Fibroblast of skin of right biceps (primary cell): ENCODE measurements at places on chromosomes 16 and 17.

- DNase-seq: no peak
Measured at GRCh38 chr17:27239046-27239445, 54.9 kb upstream of the WSB1 start.

DNA sequence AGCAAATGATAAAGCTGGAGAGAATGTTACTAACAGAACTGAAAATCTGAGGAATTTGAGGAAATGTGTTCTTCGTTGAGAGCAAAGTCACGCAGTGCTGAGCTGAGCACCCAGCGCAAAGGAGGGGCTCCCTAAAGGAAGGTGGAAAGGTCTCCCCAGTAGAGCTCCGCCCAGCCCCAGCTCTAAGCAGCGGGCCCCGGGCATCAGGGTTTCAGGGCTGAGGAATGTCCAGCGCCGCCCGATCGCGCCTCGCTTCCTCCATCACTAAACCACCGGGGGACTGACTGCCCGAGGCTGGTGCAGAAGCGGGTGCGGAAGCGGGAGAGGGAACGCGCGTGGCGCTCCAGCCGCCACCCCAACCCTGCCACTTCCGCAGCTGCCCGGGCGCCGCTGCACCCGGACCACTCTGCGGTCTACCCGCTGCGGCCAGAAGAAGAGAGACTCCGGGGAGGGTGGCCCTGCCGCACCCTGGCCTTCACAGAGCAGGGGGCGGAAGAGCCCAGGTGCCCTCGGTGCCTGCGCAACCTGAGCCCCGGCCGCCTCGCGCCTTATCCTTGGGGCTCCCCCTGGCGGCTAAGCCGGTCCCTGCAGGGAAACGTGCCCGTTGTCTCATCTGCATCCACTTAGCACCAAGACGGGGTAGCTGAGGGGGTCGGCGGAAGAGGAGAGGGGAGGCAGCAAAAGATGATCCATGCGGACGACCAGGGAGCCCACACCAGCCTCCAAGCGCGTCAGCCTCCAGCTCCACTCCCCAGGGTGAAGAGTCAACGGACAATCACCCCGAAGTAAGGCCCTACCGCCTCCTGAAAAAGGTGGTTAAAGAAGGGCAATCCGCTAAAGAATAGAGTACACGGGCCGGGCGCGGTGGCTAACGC lies 12.4 kb upstream of the GUCY2D start:
- peak; percentile 65 for DNase-seq

DNA sequence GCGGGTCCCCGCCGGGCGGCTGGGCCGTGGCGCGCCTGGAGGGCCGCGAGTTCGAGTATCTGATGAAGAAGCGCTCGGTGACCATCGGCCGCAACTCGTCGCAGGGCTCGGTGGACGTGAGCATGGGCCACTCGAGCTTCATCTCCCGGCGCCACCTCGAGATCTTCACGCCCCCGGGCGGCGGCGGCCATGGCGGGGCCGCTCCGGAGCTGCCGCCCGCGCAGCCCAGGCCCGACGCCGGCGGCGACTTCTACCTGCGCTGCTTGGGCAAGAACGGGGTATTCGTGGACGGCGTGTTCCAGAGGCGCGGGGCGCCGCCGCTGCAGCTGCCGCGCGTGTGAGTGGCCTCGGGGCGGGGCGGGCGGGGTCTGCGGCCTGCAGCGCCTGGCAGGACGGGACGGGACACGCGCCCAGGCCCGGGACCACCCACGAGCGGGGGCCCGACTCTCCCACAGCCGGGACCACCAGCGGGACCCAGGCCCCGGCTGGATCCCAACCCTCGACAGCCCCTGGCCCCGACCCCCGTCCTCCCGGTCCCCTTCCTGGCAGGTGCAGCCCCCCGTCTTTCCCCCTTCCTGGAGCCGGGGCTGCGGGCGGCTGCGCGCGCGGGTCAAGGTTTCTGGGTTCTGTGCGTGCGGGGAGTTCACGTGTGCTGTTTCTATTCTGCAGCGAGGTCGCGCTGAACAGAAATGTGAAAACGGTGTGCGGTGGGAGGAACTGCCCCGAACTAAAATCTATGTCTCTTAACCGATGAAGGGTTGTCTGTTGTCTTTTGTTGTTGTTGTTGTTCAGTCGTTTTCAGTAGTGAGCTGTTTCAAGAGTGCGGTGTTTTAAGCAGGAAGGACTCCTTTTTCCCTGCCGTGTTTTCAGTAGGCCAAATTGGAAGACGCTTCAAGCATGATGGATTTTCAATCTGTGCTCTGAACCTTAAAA lies 705 bp downstream of the FOXK2 start:
- no peak for DNase-seq

DNA sequence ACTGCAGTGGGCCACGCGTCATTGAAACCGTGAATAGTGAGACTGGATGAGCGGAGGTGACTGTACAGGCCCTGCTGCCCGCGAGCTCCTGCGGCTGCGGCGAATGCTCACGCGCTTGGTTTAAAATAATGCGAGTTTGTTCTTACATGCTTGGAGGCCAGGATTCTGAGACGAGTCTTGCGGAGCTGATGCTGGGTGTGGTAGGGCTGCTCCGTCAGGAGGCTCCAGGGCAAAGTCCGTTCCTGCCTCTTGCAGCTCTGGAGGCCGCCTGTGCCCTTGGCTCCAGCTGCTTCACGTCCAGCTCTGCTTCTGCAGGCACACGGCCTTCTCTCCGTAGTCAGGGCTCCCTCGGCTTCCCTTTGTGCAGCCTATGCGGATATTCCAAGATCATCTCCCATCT lies 9.5 kb downstream of the ACSF3 start:
- DNase-seq: no peak

DNA sequence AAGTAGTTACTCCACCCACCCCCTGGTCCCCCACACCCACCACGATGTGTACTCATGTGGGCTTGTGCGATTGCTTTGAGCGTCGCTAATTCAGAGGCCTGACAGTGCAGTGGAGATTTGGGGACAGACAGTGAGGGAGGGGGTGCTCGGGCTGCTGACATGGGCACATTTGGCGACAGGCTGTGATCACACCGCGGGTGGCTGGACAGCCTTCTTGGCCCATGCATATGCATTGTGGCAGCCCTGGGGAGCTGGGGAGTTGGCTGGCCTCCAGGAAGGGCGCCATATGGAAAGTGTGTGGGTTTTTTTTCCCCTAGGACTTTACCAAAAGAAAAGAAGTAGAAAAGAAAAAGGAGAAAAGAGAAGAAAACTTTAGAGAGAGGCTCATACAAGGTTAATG lies 275.5 kb upstream of the N4BP1 start:
- DNase-seq: no peak

DNA sequence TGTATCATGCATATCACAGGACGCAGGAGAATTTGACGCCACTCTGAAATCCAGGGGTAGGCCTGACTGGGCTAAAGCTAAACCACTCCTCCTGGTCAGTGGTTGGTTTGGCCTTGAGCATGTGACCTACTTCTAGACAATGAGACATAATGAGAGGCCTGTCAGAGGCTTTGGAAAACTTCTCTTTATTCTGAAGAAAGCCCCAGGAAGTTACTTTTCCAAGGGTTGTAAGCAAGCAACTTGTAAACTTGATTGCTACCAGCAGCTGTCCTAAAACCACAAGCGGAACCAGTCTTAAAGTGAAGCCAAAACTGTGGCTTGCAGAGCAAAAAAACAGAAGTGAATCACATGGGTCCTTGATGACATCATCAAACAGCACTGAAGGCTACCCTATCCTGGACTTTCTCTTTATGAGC lies 138.2 kb upstream of the COX10 start:
- DNase-seq: peak; percentile 44

DNA sequence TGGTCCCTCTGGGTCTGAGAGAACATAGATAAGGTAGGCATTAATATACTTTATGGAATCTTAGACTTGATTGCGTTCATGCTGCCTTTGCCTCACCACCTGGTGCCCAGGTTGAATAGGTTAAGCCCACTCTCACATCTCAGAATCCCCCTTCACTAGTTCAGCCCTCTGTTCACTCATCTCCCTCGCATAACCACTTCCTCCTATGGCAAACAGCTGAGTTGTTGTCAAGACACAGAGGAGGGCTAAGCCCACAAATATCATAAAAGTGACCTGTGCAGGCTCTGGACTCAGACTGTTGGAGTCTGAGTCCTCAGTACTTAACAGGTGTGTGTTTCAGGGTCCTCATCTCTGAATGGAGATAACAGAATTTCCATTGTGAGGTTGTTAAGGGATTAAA lies 55.7 kb downstream of the GOSR1 start:
- no peak for DNase-seq

GRCh38 chr17:82697808-82698064 lies 762 bp downstream of the RAB40B start:
- DNase-seq: no peak

DNA sequence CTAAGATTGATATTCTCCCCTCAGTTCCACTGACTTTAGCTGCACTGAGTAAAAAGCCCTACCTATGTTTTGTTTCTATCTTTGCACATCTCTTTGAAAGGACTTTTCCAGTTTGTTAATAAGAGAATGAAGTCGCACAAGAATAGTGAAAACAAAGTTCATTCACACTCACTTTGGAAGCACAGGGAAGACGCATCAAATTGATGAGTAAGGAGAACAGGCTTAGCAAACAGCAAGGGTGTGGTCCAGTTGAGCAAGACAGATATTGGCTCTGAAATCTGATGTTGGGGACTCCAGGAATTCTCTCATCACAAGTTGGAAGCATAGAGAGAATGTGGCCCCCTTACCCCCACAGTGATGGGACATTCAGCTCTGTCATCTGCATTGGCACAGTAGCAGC lies 221.3 kb downstream of the CDH11 start:
- DNase-seq: no peak

- DNase-seq: peak; percentile 27
Measured at GRCh38 chr17:8153031-8153451, 837 bp upstream of the PER1 start.

GRCh38 chr16:84366208-84366607 lies 2.1 kb upstream of the ATP2C2 start:
- DNase-seq: no peak

DNA sequence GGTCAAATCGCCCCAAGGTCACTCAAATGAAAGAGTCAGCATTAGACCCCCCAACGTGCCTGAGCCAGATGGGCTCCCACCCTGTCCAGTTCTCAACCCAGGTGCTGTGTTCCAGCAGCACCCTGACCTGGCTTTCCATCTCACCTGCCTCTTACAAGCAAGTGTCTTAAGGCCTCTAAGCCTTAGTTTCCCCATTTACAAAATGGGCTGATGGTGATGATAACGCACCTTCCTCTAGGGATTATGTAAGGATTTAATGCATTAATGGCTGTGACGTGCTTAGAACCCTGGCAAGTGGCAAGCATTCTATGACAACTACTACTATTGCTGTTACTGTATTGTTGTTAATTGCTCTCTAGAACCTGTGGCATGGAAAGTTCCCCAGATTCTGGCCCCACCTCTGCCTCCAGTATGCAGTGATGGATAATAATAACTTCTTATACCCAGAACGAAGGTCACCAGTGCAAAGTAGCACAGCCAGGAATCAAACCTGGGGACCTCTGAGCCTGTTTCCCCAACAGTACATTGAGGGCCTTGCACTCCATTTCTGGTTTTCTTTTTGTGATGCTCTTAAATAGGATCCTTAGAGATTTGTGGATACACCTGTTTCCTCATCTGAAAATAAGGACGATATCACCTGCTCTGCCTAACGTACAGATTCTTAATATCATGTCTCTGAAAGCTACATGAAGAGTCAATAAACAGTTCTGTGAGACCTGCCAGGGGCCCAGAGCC lies 3.3 kb upstream of the SLC25A39 start:
- no peak for DNase-seq

GRCh38 chr16:71917900-71918299 lies 22.6 kb downstream of the IST1 start:
- peak; percentile 66 for DNase-seq

GRCh38 chr17:76034428-76035350 lies 7.6 kb upstream of the EVPL start:
- DNase-seq: peak; percentile 23

- peak; percentile 74 for DNase-seq
Measured at GRCh38 chr17:43400943-43401717, 2.3 kb downstream of the ARL4D start.

DNA sequence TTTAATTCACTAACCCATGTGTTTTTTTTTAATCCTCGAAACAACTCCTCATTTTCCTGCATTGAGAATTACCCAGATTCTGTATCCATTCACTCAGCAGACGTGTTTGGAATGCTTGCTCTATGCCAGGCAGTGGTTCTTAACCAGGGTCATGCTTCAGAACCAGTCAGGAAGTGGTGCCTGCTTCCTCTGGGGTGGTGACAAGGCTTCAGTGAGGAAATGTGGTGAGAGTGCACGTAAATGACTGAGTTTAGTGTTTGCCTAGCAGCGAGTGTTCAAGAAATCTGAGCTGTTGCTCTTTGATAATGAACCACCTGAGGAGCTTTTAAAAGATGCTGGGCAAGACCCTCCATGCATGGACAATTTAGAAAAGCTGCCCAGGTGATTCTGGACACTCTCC lies 9.9 kb downstream of the ZFP90 start:
- no peak for DNase-seq

GRCh38 chr16:16168431-16168830 lies 54.9 kb downstream of the ABCC6 start:
- DNase-seq: no peak

GRCh38 chr17:4720787-4721186 lies 10.4 kb downstream of the ARRB2 start:
- no peak for DNase-seq

- DNase-seq: peak; percentile 91
Measured at GRCh38 chr16:81493755-81494433, 49.3 kb downstream of the CMIP start.

GRCh38 chr17:4033751-4034251 lies 69.6 kb upstream of the ATP2A3 start:
- no peak for DNase-seq

DNA sequence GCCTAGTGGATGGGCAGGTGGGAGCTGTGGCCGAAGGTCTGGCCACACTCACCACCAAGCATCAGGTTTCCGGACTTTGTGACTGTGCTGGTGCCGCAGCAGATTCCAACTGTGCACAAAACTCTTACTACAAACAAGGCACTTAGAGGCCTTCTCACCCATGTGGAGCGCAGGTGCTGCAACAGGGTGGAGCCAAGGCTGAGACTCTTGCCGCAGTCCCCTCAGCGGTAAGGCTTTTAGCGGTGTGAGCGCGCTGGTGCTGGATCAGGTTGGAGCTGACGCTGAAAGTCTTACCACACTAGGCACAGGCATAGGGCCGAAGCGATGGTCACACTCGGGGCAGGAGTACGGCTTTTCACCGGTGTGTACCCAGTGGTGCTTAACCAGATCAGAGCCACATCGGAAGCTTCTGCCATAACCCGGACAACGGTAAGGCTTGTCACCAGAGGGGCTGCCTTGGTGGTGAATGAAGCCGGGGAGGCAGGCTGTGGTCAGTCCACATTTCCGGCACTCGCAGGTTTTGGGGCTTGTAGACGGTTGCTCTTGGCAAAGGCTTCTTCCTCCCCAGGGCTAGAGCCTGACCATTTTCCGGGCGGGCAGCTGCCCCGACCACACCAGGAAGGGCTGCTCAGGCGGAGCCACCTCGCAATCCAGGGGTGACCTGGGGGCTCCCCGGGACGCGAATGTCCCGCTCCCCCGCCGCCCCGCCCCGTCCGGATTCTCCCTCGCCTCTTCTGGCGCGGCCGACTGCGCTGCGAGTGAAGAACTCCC lies 1.0 kb upstream of the ARMC5 start:
- DNase-seq: peak; percentile 39

DNA sequence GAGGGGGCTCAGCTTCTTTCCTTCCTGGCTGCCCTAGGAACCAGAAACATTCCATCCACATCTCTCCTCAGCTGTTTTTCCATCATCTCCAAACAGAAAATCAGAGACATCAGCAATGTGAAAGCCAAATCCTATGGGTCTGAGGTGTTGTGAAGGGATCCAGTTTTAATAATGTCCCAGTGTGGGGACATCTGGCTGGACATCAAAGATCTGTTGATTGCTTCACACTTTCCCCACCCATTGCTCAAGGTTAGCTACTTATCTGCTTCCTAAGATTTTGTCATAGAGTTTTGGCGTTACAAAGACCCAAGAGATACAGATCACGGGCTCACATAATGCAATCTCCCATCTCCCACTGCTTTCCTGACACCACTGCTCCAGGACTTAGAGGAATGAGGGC lies 47.8 kb upstream of the AXIN2 start:
- DNase-seq: no peak
